Amniotic stem cell (primary cell): ENCODE measurements at places on chromosomes 1 and 21.

- no peak for DNase-seq
Observed at GRCh38 chr1:199377211-199377610, 650.3 kb upstream of the NR5A2 start.

GRCh38 chr1:50719126-50719525 lies 240.9 kb downstream of the FAF1 start:
- DNase-seq, result no peak

DNA sequence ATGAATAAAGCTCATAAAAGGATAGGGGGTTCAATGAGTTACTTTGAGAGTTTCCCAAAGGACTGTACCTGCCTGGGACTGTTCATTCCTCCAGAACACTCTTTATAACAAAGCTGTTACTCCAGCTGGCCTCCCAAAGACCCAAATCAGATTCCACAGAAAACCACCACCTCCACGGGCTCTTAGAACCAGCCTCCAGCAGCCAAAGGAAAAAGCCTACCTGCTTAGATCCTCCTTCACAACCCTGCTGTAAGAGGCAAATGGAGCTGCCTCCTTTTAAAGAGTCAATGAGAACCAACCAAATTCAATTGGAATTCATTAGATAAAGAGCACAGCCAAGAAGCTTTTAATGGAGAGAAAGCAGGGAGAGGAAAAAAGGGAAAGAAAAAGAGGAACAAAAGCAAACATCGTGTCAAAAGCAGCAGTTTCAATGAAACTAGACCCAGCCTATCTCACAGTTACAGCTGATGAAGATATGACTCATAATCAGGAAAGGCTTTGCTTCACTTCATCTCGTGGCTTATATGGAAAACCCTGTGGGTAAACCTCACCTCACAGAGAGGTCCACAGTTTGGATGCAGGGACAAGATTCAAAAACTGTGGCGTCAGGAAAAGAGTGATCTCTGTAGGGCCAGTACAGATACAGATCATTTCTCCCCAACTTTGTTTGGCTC lies 27.8 kb upstream of the FMO4 start:
- no peak for DNase-seq

DNA sequence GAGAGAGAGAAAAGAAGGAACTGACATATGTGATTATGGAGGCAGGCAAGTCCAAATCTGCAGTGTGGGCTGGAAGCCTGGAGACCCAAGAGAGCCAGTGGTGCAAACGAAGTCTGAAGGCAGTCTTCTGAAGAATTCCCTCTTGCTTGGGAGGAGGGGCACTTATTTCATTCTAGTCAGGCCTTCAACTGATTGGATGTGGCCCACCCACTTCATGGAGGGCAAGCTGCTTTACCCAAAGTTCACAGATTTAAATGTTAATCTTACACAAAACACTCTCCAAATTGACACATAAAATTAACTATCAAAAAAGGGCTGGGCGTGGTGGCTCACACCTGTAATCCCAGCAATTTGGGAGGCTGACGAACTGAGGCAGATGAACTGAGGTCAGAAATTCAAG lies 103.5 kb upstream of the RAB3GAP2 start:
- DNase-seq, result no peak

- DNase-seq, result no peak
Observed at GRCh38 chr1:16144325-16145029, 11.4 kb downstream of the EPHA2 start.

DNA sequence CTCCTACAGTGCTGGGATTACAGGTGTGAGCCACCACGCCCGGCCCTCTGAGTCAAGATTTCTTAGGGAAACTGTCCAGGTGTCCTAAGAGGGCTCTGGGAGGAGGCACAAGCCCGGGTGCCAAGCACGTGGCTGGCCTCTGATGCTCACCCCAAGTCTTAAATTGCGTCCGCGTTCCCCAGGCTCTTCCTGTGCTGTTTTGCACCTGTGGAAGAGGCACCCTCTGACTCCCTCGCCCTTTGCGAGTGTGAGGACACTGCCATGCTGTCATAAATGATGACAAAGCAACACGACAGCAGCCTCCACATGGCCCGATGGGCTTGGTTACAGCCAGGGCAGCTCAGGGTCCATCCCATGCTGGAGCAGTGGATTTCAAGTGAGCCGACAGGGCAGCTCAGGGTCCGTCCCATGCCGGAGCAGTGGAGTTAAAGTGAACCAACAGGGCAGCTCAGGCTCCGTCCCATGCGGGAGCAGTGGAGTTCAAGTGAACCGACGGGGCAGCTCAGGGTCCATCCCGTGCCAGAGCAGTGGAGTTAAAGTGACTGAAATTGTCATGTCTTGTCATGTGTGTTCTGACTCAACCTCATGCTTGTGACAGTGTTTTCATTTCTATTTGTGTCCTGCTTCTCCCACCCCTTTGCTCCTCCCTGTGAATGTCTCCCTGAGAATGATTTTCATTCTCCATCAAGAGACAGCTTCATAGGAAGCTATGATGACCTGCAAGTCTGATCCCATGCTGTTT lies 33.9 kb downstream of the PCNT start:
- DNase-seq, result no peak

DNA sequence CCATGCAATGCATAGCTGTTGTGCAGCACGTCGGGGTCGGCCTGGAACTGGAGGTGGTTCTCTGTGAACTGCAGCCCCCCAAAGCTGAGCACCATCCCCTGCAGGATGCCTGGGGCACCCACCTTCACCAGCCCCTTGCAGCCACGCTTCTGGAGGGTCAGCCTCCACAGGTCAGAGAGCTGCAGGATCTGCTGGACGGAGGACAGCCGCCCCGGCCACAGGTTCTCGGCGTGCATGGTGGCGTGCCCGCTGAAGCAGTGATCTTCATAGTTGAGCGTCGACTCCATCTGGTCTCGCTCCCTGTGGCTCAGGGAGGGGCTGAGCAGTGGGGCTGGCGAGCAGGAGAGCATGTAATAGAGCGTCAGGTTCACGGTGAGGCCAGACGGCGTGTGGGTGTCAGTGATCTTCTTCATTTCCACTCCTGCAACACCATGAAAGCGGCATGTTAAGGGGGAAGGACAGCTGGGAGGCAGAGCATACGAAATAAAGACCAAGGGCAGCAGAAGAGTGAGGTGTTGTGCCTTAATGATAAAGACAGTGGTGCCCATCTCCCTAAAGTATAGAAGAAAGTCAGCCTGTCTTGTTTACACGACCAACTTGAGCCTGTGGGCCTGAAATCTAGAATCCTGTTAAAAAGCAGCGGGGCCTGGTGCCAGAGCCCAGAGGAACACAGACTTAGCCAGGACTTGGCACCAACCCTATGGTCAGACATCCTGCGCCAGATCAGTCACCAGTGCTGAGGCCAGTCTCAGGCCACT lies 3.0 kb downstream of the KIAA2013 start:
- DNase-seq, result no peak

GRCh38 chr1:185271921-185272320 lies 45.1 kb downstream of the IVNS1ABP start:
- DNase-seq, result no peak

- DNase-seq, result no peak
Observed at GRCh38 chr1:24963943-24964693, 34.0 kb upstream of the RUNX3 start.
